ENCODE measurements at places on chromosomes 6 and 20.

GRCh38 chr6:151630991-151631655 is 137.3 kb downstream of the CCDC170 start:
- DNase-seq, result no peak

- no peak for DNase-seq
Measured at GRCh38 chr20:41621421-41621820, 3.2 kb upstream of the CHD6 start.

DNA sequence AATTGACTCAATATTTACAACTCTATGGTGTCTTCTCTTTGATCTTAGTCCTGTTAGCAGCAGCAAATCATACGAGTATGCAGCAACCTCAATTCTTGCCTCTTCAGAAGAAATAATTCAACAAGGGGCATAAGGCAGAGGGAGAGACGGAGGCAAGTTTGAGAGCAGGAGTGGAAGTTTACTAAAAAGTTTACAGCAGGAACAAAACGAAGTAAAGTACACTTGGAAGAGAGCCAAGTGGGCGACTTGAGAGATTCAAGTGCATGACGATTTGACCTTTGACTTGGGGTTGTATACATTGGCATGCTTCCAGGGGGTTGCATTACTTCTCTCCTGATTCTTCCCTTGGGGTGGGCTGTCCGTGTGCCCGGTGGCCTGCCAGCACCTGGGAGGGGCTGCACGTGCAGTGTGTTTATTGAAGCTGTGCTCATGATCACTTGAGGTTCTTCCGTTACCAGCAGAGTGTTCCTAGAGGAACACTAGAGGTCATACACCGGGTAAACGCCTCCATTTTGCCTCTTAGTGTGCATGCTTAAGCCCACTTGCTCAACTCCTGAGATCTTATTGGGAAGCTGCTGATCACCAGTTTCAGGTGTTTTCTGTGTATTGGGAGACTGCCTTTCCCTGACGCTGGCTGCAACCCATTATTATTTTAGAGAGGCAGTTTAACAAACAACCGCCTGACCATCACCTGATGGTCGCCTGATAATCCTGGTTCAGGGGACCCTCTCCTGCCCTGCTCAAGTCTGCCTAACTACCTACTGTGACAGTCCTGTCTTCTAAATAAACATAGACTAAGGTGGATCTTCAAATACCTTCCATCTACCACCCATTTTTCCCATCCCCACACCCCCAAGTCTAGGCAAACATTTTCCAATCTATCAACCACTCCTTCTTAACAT is 172.4 kb upstream of the MYLIP start:
- DNase-seq, result no peak

DNA sequence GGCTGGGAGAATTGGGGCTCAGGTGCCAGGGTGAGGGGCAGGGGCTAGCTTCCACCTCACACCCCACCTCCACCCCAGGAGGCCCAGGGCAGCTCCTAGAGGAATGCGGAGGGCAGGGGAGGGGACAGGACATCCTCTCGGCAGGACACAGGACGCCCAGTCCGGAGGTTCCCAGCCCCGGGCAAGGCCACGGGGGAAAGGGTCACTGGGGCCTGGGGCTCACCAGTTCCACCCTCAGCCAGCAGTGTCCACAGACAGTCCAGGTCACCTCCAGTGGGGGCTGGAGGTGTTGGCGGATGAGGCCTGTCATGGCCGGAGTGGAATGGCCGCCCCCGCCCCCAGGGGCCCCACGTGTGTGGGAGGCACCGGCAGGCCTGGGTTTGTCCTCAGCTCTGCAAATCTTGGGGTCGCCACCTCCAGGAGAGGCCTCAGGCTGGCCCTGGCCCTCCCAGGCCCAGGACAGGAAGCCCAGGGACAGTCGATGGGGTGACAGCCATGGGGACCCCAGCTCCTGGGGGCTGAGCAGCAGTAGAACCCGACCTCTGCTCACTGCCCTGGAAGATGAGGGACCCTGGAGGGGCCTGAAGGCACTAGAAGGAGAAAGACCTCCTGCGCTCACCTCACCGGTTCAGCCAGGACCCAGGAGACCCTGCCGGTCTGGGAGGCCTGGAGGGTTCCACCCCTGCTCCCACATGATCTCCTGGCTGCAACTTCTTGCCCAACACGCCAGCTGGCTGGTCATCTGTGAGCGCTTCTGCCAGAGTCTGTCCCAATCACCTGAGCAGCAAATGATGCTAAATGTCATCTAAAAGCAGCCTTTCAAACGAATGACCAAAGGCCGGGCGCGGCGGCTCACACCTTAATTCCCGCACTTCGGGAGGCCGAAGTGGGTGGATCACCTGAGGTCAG is 13.0 kb upstream of the ABHD16B start:
- no peak for DNase-seq

- DNase-seq, result no peak
Measured at GRCh38 chr6:62371453-62372210, 85.6 kb upstream of the KHDRBS2 start.

- DNase-seq, result no peak
Measured at GRCh38 chr6:106564476-106564875, 64.8 kb downstream of the RTN4IP1 start.

- DNase-seq, result peak; percentile 84
Measured at GRCh38 chr6:154733183-154733625, at the start of gene SCAF8. Gene SCAF8, plus strand, starts transcription at chr6:154733416. Its CDS starts 485 bp downstream, at chr6:154733901.

GRCh38 chr6:145609521-145609920 is 125.8 kb downstream of the EPM2A start:
- DNase-seq, result no peak

GRCh38 chr6:56652994-56653393 is 10.3 kb upstream of the DST start:
- DNase-seq, result no peak

GRCh38 chr6:84027340-84028181 is 6.0 kb upstream of the MRAP2 start:
- DNase-seq, result no peak

- no peak for DNase-seq
Measured at GRCh38 chr6:134752445-134752844, 197.5 kb downstream of the ALDH8A1 start.

- peak; percentile 33 for DNase-seq
Measured at GRCh38 chr20:59723607-59724456, 119.5 kb downstream of the PHACTR3 start.

GRCh38 chr20:61588411-61589385 is 336.6 kb downstream of the CDH4 start:
- DNase-seq, result no peak

DNA sequence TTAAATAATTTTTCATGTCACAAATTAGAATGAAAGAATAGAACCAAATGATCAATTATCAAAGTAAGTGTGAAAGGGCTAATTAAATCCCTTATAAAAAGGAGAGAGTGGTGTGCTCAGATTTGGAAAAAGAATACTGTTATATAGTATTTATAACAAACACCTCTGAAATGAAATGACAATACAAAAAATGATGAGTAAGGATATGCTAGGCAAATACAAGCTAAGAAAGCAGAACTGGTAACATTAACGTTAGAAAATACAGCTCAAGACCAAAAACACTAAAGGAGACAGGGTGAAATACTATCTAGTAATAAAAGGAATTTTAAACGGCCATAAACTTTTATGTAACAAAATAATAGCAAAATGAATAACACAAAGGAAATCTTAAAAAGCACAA is 324.2 kb upstream of the RUNX2 start:
- DNase-seq, result no peak

DNA sequence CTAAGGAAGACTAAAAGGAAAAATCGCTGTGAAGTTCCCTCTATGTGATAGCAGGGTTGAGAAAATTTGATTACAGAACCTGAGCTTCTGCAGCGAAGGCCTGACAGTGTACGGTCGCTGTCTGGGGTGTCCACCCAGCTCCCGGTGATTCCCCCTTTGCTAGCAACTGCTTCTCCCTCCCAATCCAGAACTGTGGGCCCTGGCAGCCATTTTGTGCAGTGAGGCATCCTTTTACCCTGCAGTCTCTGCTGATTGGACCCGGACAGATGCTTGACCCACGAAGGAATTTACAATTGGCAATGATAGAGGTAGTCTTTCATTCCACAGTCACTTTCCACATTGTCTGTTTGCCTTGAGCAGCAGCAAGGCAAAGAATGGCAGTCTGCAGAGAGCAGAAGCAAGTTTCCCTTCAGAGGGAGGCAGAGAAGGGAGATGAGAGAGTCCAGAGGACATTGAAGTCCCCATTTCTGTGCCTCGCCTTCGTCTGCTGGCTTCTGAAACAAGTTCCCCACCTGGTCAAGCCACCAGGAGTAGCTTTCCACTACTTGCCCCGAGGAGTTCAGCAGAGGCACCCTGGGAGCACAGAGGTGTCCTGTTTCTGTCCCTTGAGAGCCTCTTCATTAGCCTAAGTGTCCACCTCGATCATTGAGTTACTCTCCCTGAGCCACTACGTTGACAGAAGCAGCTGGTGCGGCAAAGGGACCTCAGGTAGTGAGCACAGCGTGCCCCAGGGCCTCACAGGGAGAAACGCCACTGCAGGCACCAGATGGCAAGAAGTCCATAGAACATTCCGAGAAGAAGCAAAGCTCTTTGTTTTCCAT is 370.3 kb downstream of the NRN1 start:
- no peak for DNase-seq

DNA sequence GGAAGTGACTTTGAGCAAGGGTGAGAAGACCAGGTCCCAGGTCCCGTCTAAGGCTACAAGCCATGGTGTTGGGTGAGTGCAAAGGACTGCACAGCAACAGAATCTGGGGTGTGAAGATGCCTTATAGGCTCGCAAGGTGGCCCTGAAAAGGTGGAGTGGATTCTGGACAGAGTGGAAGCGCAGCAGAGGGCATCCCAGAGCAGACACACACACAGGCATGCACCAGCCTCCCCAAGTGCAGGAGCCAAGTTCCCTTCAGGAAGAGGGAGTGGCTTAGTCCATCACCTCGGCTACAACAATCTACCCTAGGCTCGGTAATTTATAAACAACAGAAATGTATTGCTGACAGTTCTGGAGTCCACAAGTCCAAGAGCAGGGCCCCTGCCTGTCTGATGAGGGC is 180.1 kb upstream of the PDE10A start:
- no peak for DNase-seq

DNA sequence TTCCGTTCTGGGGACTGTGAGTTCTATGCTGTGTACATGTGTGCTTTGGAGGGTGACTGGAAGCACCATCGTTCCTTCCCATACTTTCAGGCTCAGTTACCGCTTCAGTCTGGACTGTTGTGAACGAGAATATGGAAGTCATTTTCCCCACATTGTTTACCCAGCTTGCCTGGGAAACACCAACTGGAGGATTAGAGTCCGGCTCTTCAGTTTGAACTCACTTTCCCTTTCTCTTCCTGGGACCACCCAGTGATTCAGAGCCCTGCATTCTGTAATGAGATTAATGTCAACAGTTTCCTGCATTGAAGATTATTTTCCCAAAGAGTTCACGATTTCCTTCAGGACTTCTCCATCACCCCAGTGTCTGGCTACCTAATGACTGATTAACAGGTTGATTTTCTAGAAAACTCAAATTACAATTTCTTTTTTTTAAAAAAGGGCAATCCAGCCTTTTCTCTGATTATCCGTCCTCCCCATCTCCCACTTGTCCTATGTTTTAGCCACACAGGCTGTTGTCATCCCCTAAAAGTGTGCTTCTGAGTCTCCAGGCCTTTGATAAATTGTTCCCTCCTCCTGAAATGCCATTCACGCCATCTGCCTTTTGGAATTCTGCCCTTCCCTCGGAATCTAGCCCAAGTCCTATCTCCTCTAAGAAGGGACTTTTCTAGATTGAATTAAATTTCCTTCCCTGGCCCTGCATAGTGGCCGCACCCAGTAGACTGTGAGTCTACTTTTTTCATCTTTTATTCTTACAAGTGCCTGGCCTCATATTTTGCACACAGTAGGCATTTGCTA is 3.3 kb upstream of the TAGAP start:
- DNase-seq, result no peak

DNA sequence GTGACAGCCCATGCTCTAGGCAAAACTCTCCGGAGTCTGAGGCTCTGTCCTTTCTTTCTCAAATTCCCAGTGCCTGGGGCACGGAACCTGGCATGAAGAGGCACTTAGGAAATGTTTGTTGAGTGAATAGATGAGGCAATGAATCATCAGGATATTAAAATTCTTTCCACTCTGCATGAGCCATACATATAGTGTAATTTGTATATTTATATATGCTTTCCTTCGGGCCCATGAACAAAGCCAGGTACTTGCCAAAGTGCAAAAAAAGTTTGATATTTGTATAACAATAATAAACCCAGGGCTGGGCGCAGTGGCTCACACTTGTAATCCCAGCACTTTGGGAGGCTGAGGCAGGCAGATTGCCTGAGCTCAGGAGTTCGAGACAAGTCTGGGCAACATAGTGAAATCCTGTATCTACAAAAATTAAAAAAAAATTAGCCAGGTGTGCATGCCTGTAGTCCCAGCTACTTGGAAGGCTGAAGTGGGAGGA is 212.3 kb upstream of the ZNF217 start:
- DNase-seq, result no peak

DNA sequence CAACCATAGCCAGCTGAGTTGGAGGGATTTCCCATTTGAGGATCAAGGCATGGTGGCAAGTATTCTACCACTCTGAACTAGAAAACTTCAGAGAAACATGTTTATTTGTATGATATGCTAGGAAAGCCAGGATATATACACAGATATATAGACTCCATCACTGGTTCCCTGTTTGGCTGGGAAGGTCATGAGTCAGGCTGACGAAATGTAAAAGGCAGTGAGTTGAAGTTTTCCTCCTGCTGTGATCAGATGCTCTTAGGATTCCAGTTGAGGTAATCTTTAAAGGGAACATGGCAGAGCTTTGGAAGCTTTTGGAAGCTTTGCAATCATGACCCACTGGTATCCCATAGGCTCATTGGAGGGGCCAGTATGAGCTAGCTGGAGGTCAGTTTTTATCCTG is 1369.1 kb downstream of the EPHA7 start:
- DNase-seq, result no peak

- DNase-seq, result no peak
Measured at GRCh38 chr6:70669133-70669532, 1.4 kb downstream of the SMAP1 start.

DNA sequence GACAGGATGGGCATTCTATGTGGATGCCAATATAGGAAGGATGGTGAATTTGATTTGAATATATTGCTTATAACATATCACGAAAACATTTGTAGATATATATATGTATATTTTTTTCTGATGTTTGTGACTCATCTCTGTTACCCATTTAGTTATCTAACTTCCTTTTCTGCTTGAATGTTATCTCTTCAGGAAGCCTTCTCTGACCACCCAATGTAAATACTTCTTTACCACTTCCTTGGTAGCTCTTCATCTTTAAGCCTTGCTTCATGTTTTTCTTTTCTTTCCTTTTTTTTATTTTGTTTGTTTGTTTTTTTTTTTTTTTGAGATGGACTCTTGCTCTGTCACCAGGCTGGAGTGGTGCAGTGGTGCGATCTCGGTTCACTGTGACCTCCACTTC is 260.5 kb upstream of the EPHA7 start:
- no peak for DNase-seq
